ENCODE measurements at places on chromosomes 6 and 20.

DNA sequence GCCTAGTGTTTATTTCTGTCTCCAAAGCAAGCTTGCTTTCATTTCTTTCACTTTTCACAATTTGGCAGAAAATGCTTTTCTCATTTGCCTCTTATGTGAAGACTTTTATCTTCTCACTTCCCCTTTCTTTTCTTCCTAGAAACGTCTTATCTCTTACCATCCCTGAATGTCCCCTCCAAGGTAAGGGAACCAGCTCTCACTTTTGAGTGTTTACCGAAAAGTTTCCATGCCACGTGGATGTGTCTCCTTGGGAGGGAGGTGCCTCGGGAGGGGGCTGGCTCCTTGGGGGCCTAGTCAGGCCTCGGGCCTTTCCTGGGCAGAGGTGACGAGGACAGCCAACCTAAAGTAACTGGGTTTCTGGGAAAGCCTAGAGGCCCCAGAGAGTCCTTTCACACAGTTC lies 127.4 kb downstream of the CD24 start:
- DNase-seq, result no peak

- no peak for DNase-seq
Measured at GRCh38 chr6:11766589-11767450, 11.8 kb downstream of the ADTRP start.

DNA sequence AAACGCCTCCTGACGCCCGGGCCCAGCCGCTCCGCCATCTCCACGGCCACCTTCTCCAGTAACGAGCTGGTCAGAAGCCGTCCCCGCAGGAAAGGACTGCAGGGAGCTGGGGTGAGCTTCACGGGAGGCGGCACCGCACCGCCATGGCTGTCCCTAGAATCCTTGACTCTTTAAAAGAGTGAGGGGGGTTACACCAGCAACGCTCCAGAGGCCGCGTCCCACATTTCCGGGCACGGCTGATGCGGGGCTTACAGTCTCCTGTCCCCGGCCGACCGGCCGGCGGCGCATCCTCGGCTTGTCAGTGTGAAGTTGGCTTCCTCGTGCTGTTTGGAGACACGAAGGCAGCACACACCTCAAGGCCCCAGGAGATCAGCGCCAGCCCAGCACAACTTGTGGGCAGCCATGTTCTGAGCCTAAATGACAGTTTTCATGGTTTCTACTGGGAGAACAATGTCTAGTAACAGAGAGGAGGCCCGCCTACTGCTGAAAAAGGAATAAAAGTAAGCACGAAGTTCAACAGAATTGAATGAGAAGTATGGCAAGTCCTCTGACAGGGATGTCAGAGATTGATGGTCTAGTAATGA lies 30.4 kb downstream of the SLC2A4RG start:
- DNase-seq, result no peak

DNA sequence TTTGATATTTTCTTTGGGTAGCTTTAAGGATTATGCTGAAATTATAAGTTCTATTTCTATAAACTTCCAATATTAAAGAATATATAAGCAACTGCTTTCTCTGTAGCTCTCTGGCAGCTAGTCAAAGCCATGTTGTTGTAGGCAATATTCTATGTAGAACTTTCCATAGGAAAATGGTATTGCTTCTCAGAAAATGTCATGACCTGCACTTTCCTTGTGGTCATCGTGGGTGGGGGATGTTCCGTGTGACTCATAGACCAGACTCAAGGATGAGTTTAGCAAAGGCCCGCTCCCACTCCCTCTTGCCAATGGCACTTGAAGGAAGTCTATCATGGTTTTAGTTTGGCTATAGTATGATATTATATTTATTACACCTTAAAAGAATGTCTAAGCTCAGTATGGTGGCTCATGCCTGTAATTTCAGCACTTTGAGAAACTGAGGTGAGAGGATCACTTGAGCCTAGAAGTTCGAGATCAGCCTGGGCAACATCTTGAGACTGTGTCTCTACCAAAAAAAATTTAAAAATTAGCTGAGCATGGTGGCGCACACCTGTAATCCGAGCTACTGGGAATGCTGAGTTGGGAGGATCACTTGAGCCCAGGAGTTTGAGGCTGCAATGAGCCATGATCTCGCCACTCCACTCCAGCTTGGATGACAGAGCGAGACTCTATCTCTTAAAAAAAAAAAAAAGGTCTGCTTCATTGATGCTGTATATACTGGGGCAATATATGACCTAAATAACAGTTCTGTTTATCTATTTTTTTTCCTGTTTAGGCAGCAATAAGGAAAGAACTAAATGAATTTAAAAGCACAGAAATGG lies 36.6 kb upstream of the LTV1 start:
- no peak for DNase-seq

- no peak for DNase-seq
Measured at GRCh38 chr20:37350649-37351574, 5.0 kb downstream of the SRC start.

- no peak for DNase-seq
Measured at GRCh38 chr6:125509477-125509876, 207.7 kb upstream of the HDDC2 start.

DNA sequence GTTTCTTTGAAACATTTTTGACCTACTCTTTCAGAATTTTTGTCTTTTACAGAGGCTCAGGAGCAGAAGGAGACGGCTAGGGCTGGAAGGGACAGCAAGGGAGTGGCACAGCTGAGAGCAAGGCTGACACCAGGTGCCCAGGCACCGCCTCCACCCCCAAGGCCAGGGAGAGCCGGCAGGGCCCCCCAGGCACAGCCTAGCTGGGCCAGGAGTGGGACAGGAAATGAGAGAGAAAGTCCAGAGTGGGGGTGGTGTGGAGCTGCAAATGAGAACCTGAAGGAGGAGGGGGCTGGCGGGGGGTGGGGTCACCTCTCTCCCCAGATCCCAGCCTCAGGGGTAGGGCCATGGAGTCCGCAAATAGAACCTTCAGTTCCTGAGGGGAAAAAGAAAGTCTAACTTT lies 236.7 kb downstream of the CDC5L start:
- no peak for DNase-seq

Data from BE2C (cell line).